B cell (primary cell): ENCODE measurements at places on chromosomes 7 and 10. TPM values are rescaled to one million over a fixed set of nuclear protein-coding genes. Genes with fewer than 3 reads are reported as not detected.
A peak's percentile ranks its signal among the peaks of the same experiment; 100 is the strongest.

DNA sequence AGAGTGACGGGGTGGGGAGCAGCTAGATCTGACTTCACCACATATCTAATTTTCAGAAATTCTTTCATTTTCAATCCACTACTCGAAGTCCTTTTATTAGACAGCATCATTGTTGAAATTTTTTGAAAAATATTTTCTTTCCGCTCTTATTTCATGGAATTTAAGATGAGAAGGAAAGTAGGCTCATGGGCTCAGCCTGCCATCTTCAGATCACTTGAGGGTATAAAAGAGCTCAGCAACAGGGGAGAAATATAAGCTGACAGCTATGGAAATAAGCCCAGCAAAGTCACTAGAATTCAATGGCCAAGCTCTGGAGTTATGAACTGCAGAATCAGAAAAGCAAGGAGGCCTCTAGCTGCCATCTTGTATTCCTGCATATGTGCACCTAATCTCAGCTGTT is 389.1 kb downstream of the XPNPEP1 start:
- no peak for DNase-seq

DNA sequence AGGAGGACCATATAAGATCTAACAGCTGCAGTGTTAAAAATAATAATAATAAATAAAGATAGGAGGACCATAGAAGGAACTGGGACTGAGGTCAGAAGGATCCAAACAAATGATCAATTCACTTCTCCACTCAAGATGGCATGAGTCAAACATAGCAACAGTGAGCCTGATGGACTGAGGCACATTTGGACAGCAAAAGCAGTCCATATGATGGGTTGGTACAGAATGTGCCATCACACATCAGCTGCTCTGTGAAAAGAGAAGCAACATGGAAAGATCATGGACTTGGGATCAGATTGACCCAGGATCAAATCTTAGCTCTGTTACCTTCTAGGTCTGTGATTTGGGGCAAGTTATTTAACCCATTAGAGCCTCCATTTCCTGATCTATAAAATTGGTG is 188.9 kb upstream of the KMT2E start:
- no peak for DNase-seq

DNA sequence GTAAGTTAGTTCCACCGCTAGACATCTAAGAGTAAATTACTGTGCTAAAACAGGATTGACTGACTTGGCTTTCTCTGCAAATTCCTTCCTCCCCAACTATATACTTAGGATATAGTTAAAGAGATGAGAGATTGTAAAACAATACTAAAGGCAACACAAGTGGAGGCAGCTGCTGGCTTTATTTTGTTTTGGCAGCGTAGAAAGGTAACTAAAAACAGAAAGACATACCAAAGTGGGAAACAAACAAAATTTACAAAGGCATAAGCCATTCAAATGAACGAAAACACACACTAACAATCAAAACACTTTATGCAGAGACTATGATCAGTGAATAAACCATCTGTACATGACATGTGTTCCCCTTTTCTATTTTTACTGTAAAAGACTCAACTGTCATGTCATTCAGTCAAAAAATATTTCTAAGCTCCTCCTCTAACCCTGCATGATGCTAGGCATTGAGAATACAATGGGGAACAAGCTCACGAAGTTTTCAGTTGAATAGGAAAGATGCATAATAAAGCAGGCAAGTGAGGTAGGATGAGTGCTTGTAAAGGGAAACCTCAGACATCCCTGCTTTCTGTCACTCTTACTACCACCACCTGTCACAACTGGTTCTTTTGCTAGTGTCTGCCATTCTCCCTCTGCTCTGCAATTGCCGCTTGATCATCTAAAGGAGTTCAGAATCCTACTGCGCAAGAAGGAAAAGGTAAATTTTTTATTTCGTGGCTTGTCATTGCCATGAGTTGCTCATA is 64.2 kb upstream of the COL1A2 start:
- no peak for DNase-seq

GRCh38 chr7:136076954-136077353 is 99.8 kb upstream of the MTPN start:
- DNase-seq: no peak

Gene TMEM236
- 0.03 and 0.09 TPM in 2 replicates for polyA plus RNA-seq

Gene DNAJC12
- 0.14 and 0.19 TPM in 2 replicates for polyA plus RNA-seq

- DNase-seq: peak; percentile 76
Observed at GRCh38 chr7:151168003-151168786, 701 bp upstream of the GBX1 start.

- DNase-seq: no peak
Observed at GRCh38 chr7:134985894-134986362, 380 bp upstream of the AGBL3 start.

GRCh38 chr10:131049016-131049415 is 262.5 kb downstream of the TCERG1L start:
- no peak for DNase-seq

DNA sequence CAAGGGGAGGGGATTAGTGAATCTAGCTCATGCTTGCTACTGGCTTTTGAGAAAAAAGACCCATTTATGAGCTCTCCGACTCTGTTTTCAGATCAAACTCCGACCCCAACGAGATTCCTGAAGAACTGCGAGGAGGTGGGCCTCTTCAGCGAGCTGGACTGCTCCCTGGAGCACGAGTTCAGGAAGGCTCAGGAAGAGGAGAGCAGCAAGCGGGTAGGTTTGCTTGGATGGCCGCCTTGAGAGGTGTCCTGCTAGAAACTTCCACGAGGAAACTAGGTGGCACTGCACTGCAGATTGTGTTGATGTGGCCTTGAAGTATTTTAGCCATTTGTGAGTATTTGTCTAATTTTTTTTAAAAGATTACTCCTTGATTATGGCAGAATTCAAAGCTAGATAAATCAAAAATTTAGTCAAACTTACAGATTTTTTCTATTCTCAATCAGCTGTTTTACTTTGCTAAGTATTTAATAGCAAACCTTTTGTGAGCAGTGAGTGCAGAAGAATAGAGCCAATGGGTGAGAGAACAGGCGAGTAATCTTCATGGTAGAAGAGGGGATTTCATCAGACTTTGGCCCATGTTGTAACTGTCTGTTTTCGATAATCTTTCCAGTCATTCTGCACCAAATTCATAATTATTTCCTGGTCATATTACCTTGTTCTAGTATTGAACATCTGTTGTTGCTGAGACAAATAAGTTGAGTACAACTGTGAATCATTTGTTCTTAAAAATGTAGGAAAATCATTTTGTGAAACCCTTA is 95.4 kb downstream of the CREB5 start:
- no peak for DNase-seq

Gene ODAD2
- polyA plus RNA-seq: not detected in 2 replicates

Gene LRRC4
- polyA plus RNA-seq: 0.22 and 0.98 TPM in 2 replicates

Gene LLCFC1
- not detected in 2 replicates for polyA plus RNA-seq

DNA sequence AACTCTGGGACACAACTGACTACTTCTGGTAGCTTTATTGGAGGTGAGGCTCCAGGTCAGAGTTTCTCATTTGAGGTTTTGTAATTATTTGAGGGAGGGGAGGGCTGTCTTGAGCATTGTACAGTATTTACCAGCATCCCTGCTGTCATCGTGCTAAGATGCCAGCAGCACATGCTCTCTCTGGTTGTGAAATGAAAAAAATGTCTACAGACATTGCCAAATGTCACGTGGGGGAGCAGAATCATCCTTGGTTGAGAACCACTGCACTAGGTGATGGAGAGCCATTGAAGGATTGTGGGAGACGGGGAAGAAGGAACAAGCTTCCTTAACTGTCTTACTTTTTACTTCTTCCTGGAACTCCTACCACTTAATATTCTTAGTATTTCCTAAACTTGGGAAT is 5.0 kb downstream of the SEPTIN7 start:
- DNase-seq: no peak

- DNase-seq: no peak
Observed at GRCh38 chr10:31871266-31872065, 57.2 kb downstream of the ARHGAP12 start.

DNA sequence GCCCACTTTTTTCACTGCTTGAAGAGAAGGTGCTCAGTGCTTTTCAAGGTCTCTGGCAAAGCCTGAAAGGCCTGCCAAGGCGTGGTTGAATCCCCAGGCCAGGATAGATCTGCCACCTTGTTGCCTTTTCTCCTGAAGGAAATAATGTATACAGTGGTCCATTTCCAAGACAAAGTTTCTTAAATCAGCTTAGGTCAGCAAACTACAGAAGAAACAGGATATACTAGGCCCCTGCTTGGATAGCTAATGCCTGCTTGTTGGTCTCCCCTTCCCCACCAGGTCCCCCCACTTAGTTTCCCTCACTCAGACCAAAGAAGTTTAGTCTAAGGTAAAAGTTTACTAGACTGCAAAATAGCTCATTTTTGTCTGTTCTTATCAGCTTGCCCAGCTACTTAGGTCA is 19.9 kb downstream of the COL17A1 start:
- DNase-seq: no peak

- DNase-seq: no peak
Observed at GRCh38 chr10:91150631-91151030, 69.8 kb upstream of the PCGF5 start.

DNA sequence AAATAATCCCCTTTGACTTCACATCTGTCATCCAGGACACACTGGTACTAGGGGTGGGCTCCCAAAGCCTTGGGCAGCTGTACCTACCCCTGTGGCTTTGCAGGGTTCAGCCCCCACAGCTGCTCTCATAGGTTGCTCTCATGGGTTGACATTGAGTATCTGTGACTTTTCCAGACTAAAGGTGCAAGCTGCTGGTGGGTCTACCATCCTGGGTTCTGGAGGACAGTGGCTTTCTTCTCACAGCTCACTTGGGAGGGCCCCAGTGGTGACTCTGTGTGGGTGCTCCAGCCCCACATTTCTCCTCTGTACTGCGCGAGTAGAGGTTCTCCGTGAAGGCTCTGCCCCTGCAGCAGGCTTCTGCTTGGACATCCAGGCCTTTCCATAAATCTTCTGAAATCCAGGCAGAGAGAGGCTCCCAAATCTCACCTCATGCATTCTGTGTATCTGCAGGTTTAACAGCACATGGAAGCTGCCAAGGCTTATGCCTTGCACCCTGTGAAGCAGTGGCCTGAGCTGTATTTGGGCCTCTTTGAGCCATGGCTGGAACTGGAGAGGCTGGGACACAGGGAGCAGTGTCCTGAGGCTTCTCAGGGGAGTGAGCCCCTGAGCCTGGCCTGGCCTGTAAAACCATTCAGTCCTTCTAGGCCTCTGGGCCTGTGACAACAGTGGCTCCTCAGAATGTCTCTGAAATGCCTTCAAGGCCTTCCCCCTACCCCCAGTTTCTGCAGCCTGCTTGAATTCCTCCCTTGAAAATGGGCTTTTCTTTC is 52.2 kb downstream of the TRIM24 start:
- DNase-seq: no peak

Gene SLC13A1
- not detected in 2 replicates for polyA plus RNA-seq

Gene ADCY1
- 0.04 and 0.12 TPM in 2 replicates for polyA plus RNA-seq

Gene HOXA11
- not detected in 2 replicates for polyA plus RNA-seq

- DNase-seq: no peak
Observed at GRCh38 chr7:55250313-55250712, 114.8 kb upstream of the LANCL2 start.

- DNase-seq: no peak
Observed at GRCh38 chr10:123398756-123399155, 244.6 kb downstream of the BUB3 start.

GRCh38 chr7:84248267-84248666 is 53.7 kb upstream of the SEMA3A start:
- DNase-seq: no peak

- DNase-seq: no peak
Observed at GRCh38 chr10:2367083-2367482, 629.8 kb upstream of the ADARB2 start.

GRCh38 chr10:131102676-131103075 is 208.8 kb downstream of the TCERG1L start:
- DNase-seq: no peak

DNA sequence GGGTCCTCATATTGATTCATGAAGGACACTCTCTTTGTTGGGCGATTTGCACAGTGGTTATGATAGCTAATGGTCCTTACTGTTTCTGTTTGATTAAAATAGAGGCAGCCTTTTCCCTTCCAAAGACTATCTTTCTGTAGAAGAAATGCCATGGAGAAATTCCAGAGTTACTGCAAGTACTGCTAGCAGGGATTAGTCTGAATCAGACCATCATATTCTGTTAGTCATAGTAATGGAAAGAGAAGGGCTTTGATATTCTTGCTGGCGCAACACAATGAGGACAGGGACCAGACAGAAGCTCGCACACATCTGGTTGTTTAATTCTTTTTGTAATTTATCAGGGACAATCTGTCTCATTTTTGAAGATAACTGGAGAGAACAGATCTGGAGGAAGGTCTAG is 304.5 kb upstream of the FZD8 start:
- DNase-seq: no peak

- DNase-seq: no peak
Observed at GRCh38 chr7:158816271-158816670, 13.0 kb downstream of the ESYT2 start.

GRCh38 chr7:17030559-17030958 is 148.8 kb upstream of the AGR3 start:
- DNase-seq: peak; percentile 6

DNA sequence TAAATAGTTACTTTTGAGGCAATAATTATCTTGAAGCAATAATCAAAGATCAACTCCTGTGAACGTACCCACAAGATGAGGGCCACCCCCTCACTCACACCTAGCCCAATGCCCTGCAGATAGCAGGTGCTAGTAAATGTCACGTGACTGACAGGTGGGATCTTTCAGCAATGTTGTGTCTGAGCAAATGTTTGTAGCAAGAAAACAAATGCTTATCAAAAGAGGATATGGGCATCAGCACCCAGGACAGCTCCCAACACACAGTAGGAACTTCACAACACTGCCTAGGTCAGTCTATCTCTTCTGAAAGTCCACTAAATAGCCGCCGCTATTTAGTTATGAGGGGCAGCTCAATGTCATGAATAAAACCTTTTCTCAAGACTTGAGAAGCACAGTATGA is 120.8 kb upstream of the PDLIM1 start:
- no peak for DNase-seq

Gene XRCC2
- polyA plus RNA-seq: 0.36 and 0.66 TPM in 2 replicates

Gene NUTM2E
- 0.79 TPM in 1 of 2 replicates, not detected in the other for polyA plus RNA-seq

GRCh38 chr10:31075434-31075833 is 43.8 kb upstream of the ZNF438 start:
- no peak for DNase-seq

- no peak for DNase-seq
Observed at GRCh38 chr10:127302343-127302742, 106.0 kb upstream of the INSYN2A start.

Gene TUBB8
- polyA plus RNA-seq: 0.64 and 2.0 TPM in 2 replicates

Gene ITPRIP
- 22.7 and 28.5 TPM in 2 replicates for polyA plus RNA-seq

DNA sequence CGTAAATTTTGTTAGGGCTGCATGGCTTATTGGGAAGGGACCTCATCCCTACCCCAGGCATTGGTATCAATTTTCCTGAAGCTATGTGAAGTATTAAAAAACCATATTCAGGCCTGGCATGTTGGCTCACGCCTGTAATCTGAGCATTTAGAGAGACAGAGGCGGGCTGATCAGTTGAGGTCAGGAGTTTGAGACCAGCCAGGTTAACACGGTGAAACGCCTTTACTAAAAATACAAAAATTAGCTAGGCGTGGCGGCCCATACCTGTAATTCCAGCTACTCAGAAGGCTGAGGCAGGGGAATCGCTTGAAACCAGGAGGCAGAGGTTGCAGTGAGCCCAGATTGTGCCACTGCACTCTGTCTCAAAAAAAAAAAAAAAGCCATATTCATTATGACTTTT is 7.1 kb downstream of the TASOR2 start:
- no peak for DNase-seq
